ENCODE measurements at places on chromosomes 16 and 17. TPM values are rescaled to one million over a fixed set of nuclear protein-coding genes. Genes with fewer than 3 reads are reported as not detected.

DNA sequence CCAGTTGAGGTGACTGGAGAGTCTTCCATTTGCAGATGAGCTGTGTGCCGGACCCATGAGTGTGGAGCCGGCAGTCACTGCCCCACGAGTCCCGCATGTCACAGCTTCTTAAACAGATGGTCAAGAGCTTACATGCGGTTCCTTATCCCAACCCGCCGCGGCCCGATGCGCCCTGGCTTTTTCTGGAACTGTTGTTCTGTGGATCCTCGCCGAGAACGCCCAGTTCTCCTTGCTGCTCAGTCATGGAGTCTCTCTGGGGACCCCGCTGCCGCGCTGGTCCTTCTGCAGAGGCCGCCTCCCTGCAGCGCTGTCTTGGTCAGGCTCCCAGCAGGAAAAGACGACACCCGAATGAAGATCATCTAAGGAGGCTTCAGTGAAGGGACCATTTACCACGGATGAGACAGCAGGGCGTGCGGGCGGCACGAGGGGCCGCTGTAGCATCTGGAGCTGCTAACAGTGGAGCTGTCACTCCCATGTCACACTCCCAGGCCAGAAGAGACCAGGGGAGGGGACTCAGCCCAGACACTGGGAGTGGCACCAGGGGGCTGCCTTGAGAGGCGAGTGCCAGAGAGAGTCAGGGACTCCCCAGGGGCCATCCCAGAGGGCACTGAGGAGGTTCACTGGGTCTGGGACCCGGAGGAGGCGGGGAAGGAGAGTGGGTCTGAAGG is 10.8 kb upstream of the LGALS3BP start:
- no peak for DNase-seq

The WFIKKN1 gene
- 0.70 TPM for total RNA-seq

The EARS2 gene
- 37.5 TPM for total RNA-seq

GRCh38 chr16:1455190-1456171 is 11.1 kb upstream of the CCDC154 start:
- DNase-seq: no peak

DNA sequence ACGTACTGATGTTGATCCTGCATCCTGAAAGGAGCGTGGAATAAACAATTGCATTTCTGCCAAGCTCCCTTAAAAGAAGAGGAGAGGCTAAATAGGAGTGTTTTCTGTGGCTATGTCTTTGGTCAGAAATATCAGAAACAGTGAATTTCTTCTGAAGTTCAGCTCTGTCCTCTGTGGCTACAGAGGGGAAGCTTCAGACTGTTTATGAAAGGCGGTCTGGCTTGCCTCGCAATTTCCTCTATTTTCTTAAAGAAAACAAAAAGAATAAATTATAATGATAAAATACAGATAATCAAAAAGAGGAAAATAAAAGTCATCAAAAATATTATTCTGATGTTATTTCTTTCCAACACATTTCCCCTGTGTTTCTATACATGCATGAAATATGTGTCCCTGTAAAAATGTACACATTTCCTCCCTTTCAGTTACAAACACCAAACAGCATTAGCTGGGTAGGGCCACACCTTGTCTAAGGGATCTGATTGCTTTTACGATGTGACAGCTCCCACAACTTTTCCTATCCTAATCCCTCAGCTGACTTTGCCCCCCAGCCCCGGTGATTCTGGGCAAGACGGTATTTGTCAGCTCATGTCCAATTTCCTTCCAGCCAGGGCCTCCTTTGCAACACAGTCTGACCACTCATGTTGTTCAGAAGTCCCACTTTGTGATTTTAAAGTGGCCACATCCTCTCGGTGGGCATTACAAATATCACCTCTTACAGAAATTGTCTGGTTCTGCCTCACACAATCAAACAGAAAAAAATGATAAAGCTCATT is 439.0 kb downstream of the HS3ST3B1 start:
- no peak for DNase-seq

The C16orf92 gene
- total RNA-seq: not detected

The TP53TG3E gene
- total RNA-seq: not detected

The AARSD1 gene
- 30.6 TPM for total RNA-seq

GRCh38 chr17:51805765-51806164 is 352.7 kb downstream of the CA10 start:
- no peak for DNase-seq

- no peak for DNase-seq
Observed at GRCh38 chr16:50831751-50832150, 89.9 kb downstream of the CYLD start.

- peak; percentile 85 for DNase-seq
Observed at GRCh38 chr17:57391076-57391825, 134.9 kb downstream of the MSI2 start.

DNA sequence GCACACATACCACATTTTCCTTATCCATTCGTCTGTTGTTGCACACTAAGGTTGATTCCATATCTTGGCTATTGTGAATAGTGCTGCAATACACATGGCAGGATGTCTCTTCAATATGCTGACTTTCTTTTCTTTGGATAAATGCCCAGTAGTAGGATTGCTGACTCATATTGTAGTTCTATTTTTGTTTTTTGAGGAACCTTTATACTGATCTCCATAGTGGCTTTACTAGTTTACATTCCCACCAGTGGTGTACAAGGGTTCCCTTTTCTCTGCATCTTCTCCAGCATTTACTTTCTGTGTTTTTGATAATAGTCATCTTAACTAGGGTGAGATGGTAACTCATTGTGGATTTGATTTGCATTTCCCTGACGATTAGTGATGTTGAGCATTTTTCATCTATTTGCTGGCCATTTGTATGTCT is 118.1 kb downstream of the STXBP4 start:
- peak; percentile 85 for DNase-seq

DNA sequence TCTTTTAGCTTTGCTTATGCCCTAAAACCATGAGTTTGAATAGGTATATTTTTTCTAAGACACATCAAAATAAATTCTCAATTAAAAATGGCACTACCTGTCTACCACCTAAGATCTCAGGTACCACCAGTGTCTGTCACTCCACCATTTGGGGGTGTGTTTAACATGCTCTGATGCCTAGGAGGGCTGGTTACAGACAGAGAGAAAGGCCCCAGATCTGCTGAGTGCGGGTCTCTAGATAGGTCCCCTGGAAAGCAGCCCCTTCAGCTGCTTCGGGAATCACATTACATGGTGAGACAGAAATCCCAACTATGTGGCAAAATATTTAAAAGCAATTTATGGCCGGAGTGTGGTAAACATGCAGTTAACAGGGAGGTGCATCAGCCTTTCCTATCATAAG is 653 bp upstream of the VAC14 start:
- DNase-seq: no peak

- DNase-seq: no peak
Observed at GRCh38 chr17:81621494-81622130, 15.3 kb downstream of the NPLOC4 start.

The TBC1D3H gene
- total RNA-seq: not detected

GRCh38 chr17:68439656-68440290 is 17.5 kb downstream of the WIPI1 start:
- no peak for DNase-seq

DNA sequence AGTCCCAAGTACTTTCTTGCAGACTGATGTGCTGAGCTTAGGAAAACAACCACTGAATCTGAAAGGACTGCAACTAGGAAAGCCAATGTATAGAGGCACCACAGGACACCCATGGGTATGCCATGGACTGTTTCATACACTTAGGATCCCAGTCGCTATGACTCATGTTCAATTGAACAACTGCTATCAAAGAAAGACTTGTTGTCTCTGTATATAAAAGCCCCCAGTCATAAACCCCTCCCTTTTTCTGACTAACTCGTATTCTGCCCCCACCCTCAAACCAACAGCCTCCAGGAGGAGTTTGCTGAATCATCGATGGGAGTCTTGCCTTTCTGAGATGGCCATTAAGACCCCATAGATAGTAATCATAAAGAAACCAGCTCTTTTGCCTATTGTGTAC is 205.4 kb downstream of the ANKFN1 start:
- no peak for DNase-seq

The MT1A gene
- total RNA-seq: not detected

GRCh38 chr17:28667870-28668269 is 5.9 kb downstream of the SUPT6H start:
- peak; percentile 62 for DNase-seq

GRCh38 chr16:57999971-58000705 is at the start of gene ZNF319:
Gene ZNF319 (minus strand): TSS chr16:58000672. CDS start chr16:57998265, 2,407 bp downstream.
- peak; percentile 3 for DNase-seq

- no peak for DNase-seq
Observed at GRCh38 chr16:16033208-16033717, 83.8 kb downstream of the ABCC1 start.

The PDP2 gene
- total RNA-seq: 3.5 TPM

The CCDC102A gene
- 13.2 TPM for total RNA-seq

- DNase-seq: no peak
Observed at GRCh38 chr17:38590988-38591758, 14.6 kb downstream of the SRCIN1 start.

- DNase-seq: no peak
Observed at GRCh38 chr17:65799454-65799853, 238.0 kb upstream of the AXIN2 start.

DNA sequence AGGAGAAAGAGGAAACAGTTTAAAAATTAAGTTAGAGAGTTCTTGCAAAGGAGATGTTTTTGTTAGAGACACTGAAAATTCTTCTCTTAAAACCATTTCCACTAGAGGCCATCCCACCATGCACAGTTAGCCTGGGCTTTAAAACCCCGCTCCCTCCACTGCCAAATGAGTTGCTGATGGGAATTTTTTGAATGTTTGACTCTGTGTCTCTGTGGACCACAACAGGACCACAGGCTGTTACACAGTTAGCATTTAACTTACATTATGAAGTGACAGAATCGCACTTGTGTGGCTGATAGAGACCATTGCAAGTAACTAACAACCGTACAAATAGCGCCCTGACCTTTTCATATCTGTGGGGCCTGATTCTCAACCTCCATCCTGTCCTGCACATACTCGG is 74.7 kb upstream of the TBX2 start:
- no peak for DNase-seq

The USP32 gene
- total RNA-seq: 57.9 TPM

The TP53TG3C gene
- not detected for total RNA-seq

The FLII gene
- 497 TPM for total RNA-seq

DNA sequence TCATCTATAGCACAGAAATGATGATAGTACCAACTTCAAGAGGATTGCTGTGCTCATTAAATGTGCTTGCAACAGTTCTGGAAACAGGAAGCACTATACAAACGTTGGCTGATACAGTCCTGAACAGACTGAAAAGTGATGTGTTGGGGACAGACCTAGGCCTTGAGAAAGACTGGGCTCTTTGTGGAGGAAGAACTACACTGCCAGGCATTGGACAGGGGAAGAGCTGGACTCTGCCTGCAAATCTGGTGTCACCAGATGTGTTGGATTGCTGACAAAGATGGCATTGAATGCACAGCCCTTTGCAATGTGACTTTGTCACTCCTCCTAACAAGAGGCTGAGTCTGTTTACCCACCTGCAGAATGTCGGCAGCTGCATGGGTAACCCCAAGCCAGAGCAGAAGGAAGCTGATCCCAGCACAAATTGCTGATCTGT is 12.4 kb upstream of the ST6GALNAC2 start:
- no peak for DNase-seq

- DNase-seq: no peak
Observed at GRCh38 chr17:2247005-2247404, 56.6 kb downstream of the SMG6 start.

The DNAI2 gene
- not detected for total RNA-seq

The TSR3 gene
- 112 TPM for total RNA-seq

- no peak for DNase-seq
Observed at GRCh38 chr16:67548265-67549126, 13.8 kb upstream of the CTCF start.

- no peak for DNase-seq
Observed at GRCh38 chr17:81386646-81387099, 8.6 kb upstream of the BAHCC1 start.

GRCh38 chr17:63652106-63652505 is 29.9 kb downstream of the MAP3K3 start:
- DNase-seq: no peak

DNA sequence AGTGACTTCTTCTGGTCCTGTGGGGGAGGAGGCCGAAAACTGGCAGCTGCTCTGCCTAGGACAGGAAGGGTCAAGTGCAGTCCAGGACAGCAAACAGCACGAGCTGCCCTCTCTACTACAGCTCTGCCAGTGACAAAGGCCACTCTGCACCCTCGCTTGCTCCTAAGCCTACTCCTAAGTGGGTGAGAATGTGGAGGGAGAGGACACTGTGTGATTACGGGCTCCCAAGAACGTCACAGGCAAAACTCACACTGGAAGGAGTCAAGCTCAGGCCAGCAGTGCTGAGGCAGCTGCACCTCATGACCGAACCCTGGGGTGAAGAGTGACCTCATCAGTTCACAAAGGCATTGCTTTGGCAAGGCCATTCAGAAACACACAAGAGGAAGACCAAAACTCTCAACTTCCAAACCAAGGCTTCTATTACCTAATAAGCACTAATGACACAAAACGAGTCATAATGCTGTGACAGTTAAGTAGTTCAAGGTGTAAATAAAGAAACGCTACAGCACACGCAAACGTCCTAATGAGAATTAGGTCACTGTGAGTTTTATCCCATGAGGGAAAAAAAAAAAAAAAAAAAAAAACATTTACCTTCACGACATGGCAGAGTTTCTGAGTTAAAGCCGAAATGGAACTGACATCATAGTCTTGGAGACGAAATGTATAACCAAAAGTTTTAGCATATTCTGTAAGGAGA is 35.1 kb downstream of the MARF1 start:
- DNase-seq: peak; percentile 47

GRCh38 chr17:72393553-72393952 is 272.7 kb downstream of the SOX9 start:
- peak; percentile 32 for DNase-seq

DNA sequence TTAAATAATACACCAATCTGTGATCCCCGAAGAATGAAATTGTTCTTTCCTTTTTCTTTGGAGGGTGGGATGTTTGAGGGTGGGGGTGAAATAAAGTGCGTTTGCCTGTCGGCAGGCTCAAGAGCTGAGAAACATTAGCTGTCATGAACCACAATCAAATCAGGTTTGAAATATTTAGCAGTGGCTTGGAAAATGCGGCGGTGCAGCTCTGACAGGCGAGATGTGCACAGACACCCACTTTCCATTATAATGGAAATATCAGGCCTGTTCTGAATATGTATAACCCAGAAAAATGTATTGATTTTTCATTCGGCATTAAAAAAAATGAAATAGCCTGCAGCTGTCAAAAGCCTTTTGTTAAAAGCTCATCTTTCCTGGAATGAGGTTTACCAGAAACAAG is 212.8 kb downstream of the ZFHX3 start:
- no peak for DNase-seq

The NAGS gene
- total RNA-seq: 0.40 TPM

GRCh38 chr17:34656801-34657200 is 77.4 kb downstream of the TMEM132E start:
- DNase-seq: no peak

DNA sequence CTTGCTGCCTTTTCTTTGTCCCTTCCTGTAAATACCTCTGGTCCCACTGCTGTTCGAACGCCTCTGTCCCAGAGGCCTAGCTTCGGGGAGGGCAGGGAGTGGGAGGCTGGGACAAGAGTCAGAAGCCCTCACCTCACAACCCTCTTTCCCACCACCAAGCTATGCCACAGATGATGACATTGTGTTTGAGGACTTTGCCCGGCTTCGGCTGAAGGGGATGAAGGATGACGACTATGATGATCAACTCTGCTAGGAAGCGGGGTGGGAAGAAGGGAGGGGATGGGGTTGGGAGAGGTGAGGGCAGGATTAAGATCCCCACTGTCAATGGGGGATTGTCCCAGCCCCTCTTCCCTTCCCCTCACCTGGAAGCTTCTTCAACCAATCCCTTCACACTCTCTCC is 10.4 kb downstream of the ARRB2 start:
- DNase-seq: no peak
